Cerebellar nuclear complex (tissue), 1 donor: ENCODE measurements at places on chromosomes 1 and 21.

GRCh38 chr1:2429780-2430591, 17.6 kb upstream of the PEX10 start:
- no peak for DNase-seq

- DNase-seq, result no peak
These were observed at the start of gene TEKT2 for GRCh38 chr1:36083635-36084496. TEKT2 (plus strand) TSS chr1:36084094; CDS start chr1:36084922, 828 bp downstream.

DNA sequence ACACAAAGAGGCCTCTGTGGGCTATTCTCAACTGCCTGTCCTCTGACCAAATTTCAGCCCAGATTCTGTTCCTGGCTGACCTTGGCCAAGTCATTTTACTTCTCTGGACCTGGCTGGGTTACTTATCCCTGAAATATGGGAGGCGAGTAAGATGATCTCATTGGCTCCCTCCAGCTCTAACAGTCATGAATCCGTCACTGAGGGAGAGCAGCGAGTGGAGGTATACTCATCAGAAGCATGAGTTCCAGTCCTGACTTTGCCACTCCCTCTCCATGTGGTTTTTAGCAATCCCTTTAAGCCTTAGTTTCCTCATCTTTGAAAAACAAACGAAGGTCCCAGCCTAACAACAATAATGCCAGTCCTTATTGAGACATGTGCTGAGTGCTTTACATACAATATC, 63.5 kb downstream of the CCDC185 start:
- DNase-seq, result no peak

- DNase-seq, result no peak
These were observed 147.5 kb downstream of the ZC3H11B start for GRCh38 chr1:219465212-219466093.

- no peak for DNase-seq
These were observed 28.7 kb downstream of the NPHS2 start for GRCh38 chr1:179547021-179547535.

DNA sequence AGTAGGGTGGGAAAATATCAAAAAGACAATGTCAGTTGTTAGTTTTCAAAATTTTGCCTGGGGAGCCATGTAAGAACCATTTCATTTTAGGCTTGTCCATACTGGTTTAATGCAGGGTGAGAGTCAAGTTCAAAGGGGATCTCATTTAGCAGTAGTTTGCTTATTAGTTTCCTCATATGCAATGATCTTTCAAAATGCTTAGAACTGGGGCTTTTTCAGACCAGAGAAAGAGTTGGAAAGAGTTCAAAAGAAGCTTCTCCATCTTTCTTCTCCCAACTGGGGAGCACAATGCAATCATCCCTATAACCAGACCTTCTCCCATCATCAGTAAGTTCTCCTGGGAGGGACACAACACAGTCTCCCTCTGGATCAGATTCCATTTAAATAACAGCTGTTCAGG, 16.5 kb upstream of the SLC30A1 start:
- no peak for DNase-seq

GRCh38 chr1:147591261-147591891, 50.1 kb downstream of the BCL9 start:
- DNase-seq, result no peak

- no peak for DNase-seq
These were observed 19.0 kb downstream of the SAMSN1 start for GRCh38 chr21:14526836-14527695.

DNA sequence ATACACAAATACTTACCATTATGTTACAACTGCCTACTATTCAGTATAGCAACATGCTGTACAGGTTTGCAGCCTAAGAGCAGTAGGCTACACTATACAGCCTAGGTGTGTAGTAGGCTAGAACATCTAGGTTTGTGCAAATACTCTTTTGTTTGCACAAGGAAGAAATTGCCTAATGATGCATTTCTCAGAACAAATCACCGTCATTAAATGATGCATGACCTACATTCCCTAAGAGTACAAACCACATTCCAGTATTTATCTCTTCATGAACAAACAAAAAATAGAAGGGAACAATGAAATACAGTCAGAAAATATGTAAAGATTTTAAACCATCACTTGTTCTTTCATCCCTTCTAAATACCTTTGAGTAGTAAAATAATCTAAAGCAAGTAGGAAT, 109.7 kb upstream of the HP1BP3 start:
- no peak for DNase-seq

DNA sequence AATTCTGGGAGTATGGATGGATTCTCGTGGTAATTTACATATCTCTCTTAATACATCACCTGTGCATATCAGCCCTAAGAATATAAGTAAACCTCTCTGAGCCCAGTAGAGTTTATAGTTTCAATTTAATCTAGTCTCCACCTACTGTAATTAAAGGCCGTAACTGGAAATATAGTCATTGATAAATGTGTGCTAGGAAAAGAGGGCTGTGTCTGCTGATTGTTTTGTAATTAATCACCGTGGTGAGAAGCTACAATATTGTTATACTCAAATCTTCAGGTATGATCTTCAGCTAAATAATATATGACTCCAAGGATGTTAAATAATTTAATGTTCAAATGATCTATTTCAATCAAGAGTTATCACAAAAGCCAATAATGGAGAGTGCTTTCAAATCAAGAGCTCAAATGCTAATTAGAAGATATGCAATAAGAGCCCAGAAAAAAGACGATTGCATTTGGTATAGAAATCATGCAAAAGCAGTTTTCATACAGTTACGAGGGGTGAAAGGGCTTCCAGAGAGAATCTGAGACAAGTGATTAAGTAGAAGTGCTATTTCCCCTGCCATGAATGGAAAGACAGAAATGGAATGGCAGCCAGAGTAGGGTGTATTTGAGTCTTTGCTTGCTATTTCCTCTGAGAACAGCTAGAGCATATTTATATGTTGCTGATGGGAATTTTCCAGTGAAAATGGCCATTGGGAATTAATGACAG, 1134.3 kb downstream of the NCAM2 start:
- DNase-seq, result no peak

DNA sequence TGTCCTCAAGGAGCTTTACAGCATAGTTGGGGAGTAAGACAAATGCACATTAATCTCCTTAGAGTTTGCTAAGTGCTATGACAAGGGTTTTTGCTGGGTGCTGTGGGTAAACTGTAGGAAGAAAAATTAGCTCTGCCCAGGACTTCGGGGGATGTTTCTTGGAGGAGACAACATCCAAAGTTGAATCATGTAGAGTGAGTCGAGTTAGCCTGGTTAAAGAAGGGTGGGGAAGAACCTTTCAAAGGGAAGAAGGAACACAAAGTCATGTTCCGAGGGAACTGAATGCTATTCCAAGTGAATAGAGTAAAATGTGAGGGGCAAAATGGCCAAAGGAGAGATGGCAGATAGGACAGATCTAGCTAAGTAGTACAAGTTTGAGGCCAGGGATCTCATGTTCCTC, 17.1 kb downstream of the SPRTN start:
- DNase-seq, result no peak

- no peak for DNase-seq
These were observed 534.6 kb upstream of the PTBP2 start for GRCh38 chr1:96187020-96187419.

DNA sequence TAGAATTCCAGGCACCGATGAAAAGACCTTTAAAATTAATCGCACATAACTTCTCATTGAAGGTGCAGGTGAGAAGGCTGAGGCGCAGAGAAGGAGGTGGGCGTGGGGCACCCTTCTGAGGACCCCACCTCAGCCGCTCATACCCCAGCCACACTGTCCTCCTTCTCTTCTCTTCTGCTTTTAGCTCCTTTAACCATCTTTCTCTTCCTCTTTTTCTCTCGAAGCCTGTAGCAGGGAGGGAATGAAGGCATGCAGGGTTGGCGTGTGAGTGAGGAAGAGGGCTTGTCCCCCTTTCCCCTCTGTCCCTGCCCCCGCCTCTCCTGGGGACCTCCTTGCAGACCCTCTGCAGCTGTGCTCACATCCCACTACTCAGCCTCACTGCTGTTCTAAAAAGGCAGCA, 57.8 kb upstream of the CACNA1E start:
- no peak for DNase-seq

DNA sequence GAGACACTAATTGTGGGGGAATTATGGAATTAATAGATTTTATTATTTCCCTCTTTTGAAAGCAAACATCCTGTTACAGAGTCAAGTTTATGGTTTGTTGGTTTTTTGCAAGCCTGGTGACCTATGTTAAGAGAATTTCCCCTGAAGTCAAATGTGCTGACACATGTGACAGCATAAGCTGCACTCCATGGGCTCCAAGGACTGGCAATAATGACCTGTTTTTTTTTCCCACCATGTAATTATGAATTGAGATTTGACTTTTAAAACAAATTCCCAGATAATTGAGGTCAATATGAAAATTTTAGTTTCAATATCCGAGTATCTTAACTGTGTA, 242.5 kb upstream of the SGIP1 start:
- DNase-seq, result no peak

DNA sequence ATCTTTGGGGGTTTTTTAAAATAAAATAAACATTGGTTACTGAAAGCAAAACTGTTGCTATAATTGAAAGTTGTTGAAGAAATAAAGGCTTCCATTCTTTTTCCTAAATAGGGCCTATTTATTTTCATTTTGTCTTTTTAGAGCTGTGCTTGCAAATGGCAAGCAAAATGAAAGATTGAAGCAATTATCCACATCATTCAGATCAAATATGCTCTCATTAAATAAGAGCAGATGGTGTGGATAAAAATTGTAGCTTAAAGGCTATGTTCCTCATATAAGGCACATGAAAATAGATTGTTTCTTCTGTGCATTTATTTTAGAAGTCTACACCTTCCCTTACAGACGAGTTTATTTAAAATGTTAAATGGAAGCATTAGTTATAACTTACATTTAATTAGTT, 1317.7 kb downstream of the MRPL39 start:
- no peak for DNase-seq
